Stimulated activated CD8-positive, alpha-beta memory T cell treated with anti-CD3 and anti-CD28 coated beads, Interleukin-7, amount 100 ng/mL, for 24 hours (primary cell): ENCODE measurements at places on chromosomes 5 and 9.
A peak's percentile ranks its signal among the peaks of the same experiment; 100 is the strongest.

DNA sequence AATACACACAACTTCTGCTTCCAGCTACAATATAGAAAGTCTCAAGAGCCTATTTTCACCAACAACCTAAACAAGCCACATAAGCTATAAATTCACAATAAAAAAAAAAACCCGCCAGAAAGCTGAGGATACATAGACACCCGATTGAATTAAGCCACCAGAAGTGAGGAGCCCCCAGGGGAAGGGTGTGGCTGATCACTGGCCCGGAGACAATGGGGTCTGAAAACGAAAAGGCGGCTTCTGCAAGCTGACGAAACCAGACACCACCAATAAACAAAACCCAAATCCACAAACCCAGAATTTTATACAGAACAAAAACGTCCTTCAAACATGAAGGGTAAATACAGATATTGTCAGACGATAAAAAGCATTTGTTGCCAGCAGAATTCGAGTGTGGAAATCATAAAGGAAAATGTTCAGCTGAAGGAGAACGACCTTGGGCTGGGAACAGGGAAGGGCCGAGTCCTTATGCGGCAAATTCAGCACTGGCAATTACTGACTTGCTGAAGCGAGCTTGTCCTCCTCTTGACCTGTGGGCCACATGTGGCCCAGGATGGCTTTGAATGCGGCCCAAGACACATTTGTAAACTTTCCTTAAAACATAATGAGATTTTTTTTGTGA lies 39.6 kb upstream of the CEP72 start:
- no peak for DNase-seq

GRCh38 chr9:127313042-127313560 lies 48.5 kb downstream of the GARNL3 start:
- no peak for DNase-seq

- peak; percentile 97 for DNase-seq
Observed at GRCh38 chr9:37465249-37466036, at the start of gene ZBTB5. TSS of gene ZBTB5 (minus strand) at chr9:37465450. CDS start at chr9:37442551, 22,899 bp downstream.

GRCh38 chr5:142758062-142758795 lies 11.9 kb upstream of the ARHGAP26 start:
- DNase-seq = no peak

- no peak for DNase-seq
Observed at GRCh38 chr9:11559001-11559776, 946.4 kb upstream of the PTPRD start.

- DNase-seq = no peak
Observed at GRCh38 chr9:73537561-73537960, 385.9 kb downstream of the ANXA1 start.

GRCh38 chr9:22143799-22144625 lies 134.9 kb upstream of the CDKN2B start:
- no peak for DNase-seq

DNA sequence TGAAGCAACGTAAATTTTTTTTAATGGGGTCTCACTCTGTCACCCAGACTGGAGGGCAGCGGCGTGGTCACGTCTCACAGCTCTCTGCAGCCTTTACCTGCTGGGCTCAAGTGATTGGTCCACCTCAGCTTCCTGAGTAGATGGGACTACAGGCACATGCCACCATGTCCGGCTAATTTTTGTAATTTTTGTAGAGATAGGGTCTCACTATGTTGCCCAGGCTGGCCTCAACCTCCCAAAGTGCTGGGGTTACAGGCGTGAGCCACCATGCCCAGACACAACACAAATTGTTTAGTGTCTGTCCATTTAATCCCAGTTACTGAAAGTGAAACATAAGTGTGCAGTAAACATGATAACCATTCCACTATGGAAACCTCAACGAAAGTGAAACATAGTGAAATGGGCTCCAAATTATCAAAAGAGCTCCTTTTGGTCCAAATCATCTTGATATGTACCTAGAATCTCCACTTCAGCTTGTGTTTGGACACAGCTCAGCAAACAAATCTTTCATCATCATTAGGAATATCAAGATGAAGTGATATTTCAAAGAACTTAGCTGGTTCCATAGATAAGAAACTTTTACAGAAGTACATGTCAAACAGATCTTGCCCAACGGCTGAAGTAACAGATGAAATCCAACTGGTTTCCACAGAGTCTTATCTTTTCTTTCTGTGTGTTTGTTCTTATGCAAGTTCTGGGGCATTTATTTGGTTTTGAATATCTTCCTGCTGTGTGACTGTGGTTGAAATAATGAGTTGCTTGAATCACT lies 41.2 kb upstream of the PLPP1 start:
- no peak for DNase-seq

GRCh38 chr9:89648247-89649000 lies 43.6 kb downstream of the GADD45G start:
- DNase-seq = no peak

GRCh38 chr9:105881654-105882349 lies 187.5 kb downstream of the TMEM38B start:
- DNase-seq = peak; percentile 43

- no peak for DNase-seq
Observed at GRCh38 chr9:110069326-110070248, 138.4 kb downstream of the C9orf152 start.

GRCh38 chr9:33465596-33466564 lies 7.8 kb downstream of the NOL6 start:
- no peak for DNase-seq

GRCh38 chr5:26700759-26701384 lies 337.5 kb downstream of the CDH9 start:
- DNase-seq = no peak

DNA sequence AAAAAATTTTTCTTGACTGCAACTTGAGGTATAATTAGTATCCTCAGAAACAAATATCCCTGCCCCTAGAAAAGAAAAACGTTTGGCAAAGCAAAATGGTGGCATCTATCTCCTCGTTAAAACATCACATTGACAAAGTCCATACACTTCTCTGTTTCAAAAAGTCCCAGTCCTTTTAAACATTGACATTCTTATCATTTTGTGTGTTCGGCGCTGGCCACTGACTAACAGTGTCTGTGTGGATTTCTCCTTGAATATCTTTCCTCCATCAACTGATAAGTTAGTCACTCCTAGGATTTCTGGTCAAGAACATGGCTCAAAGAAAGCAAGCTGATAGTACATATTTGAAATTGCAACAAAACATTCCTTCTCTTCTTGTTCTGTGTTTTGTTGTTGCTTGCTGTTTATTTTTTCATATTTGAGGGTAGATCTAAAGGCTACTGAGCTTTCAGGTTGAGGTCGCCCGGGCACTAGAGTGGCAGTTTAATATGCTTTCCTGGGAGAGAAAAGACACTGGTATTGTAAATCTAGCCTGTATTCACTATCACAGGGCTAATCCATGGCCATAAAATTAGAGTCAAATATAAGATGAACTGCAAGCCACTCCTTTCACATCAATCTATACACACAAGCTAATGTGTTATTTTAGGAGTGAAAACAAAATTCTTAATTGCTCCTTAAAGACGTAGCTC lies 8.5 kb upstream of the PPIC start:
- DNase-seq = no peak

- no peak for DNase-seq
Observed at GRCh38 chr5:71939452-71940230, 167.6 kb upstream of the MAP1B start.

DNA sequence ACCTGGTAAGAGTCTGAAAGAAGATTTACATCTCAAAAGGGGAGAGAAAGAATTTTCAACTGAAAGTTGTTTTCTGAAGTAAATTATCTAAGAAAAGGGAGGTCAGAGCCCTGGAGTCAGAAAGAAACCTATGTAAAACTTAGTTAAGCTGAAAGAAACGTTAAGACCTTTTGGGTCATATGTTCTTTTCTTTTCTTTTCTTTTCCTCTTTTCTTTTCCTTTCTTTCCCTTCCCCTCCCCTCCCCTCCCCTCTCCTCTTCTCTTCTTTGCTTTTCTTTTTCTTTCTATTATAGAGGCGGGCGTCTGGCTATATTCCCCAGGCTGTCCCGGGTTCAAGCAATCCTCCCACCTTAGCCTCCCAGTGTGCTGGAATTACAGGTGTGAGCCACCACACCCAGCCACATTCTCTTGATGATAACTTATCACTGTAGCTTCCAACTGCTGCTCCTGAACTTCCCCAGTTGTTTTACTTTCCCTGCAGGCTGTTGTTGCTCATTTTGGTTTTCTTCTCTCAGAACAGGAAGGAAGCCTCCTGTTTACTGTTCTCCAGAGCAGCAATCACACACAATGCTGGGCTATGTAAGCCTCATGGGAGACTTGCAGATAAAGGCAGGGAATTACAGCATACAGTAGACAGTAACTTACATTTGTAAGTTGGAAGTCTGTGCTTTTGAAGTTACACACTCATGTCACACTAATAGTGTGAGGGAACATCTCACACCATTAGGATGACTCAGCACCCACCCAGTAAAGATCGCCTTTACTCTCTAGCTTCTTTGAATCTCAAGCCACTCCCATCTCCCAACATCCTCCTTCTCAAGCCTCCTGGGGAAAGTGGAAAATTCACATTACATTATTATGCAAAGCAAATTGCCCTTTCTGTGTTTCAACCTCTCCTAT lies 2216.6 kb upstream of the WWC1 start:
- no peak for DNase-seq

DNA sequence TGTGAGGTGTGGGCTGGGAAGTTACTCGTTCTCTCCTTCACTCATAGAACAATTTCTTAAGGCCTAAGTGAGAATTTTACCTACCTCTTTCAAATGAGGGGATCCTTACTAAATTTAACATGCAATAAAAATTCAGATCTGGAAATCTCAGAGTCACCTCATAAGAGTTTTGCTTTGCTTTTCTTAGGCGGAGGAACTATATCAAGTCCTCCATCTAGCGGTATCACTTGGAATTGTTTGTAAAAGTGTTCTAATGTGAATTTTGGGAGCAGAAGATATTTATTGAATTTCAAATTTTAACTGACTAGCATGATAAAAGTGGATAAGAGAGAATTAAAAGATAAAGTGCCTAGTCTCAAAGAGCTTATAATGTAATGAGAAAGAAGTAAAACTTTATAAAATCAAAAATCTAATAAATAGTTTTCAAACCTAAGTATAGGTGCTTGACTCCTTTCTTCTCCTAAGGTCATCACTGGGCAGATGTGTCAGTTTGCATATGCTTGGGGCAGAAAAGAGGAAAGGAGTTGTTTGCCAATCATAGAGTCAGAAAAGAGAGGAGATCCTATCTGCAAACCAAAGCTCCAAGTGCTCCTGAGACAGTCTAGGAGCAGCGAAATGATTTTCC lies 145.7 kb upstream of the DAB2 start:
- no peak for DNase-seq

GRCh38 chr5:95519151-95519550 lies 35.6 kb downstream of the SKIC3 start:
- DNase-seq = no peak

GRCh38 chr5:90184764-90185163 lies 224.8 kb downstream of the CETN3 start:
- no peak for DNase-seq

GRCh38 chr5:197892-198489 lies 6.7 kb downstream of the LRRC14B start:
- no peak for DNase-seq

DNA sequence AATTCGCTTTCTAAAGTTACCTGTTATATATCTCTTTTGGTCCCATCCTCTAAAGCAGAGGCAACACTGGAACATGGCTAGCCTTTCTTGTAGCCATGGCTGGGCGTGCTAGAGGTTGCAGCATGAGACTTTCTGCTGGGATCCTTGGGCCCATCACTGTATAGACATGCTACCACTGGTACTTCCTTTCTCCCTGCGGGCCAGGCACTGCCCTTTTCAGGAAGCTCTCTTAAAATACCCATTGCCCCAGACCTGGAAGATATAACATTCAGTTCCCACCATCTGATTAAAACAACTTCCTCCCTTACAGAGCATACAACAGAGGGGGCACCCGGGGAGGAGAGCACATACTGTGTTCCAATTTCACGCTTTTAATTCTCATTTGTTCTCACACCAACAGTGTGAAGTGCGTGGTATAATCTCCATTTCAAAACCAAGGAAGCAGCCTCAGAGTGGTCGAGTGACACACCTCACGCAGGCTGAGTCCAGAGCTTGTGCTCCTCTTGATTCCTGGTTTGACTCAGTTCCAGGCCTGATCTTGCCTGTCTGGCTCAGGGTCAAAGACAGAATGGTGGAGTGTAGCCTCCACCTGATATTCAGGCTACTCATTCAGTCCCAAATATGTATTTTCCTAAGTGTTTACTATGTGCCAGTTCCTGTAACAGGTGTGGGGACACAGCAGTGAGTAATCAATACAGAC lies 22.6 kb downstream of the PTGS1 start:
- DNase-seq = no peak

DNA sequence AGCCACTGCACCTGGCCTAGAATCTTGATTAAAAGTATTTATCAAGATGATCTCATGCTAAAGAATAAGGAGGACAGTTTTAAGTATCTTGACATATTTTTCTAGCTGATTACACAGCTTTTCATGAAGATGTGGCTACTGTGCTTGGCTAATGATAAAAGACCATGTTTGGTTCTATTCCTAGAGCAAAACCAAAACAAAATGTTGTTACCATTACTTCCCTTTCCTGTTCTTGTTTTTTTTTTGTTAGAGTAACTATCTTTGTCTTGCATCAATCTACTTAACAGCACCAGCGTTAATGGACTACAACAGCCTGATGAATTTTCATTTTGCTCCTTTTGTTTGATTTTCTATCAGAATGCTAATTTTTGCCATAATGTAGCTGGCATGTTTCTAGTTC lies 86.2 kb upstream of the DHFR start:
- no peak for DNase-seq

DNA sequence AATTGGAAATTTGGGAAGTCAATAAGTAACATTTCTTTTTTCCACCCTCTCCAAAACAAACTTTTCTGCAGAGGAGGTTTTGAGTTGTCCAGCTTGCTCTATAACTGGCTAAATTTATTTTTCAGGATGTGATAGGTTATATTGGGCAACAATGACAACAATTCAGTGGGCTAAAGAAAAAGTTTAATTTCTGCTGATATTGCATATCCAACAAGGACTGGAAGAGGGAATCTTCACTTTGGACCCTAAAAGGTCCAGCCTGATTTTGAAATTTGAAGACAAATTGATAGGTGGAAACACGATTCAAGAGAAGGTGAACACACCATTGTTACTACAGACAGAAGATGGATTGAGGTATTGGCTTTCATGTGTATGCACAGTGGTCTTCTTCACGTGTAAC lies 393.1 kb downstream of the BRINP1 start:
- DNase-seq = no peak

DNA sequence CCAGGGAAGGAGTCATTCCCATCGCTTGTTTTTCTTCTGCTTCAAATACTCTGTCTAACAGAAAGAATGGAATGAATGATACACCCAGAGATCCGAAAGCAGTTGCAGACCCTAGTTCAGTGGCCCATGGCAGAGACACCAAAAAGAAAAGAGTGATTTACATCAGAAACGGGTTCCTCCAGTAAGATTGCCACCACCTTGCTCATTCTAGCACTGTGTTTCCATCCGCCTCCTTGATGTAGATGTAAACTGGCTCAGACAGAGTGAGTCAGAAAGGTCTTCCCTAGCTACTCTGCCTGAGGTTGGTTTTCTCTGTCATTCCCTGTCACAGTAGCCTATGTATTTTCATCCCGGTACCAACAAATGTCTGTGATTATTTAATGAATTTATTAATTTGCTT lies 15.9 kb upstream of the CLINT1 start:
- no peak for DNase-seq

DNA sequence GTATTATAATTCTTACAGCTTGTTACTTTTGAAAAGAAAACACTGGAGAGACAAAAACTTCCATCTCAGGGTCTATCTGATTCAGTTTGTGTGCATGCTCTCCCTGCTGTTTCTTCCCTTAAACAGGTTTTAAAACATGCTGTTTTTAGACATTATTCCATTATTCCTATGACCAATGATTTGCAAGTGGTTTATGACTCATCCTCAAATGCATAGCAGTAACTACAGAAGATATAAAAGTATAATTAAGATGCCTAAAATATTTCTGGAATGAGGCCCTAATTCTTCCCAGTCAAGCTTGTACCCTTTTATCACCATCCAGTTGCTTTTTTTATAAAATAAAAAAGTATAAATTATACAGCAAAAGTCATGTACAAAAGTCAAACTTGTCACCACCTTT lies 3.7 kb downstream of the DTWD2 start:
- DNase-seq = no peak
